Iris pigment epithelial cell (primary cell): ENCODE measurements at places on chromosomes 7 and 10.

DNA sequence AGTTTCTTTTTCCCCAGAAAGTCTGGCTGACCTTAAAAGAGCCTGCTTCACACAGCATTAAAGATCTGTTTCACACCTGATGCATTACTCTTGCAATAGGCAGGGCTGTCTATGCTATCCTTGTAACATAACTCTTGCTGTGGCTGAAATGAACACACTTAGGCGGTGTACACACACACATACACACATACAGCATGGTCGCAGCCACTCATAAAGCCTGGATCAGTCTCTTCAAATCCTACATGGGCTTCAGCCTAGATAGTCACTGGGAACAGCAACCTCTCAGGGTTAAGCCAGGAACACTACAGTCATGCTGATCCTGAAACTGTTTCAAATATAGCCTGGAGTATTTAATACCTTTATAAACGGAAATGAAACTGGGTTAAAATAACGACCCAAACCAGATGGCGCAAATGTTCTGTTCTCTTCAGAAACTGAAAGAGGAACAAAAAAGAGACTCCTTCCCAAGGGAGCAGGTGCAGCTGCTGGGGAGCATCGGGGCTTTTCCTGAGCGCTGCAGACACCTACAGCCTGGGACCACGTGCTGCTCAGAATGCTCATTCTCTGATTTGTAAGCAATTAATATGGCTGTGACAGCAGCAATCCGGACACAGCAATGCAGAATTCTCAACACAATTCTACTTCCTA lies 61.0 kb upstream of the SFMBT2 start:
- DNase-seq, result no peak

GRCh38 chr10:67603701-67604100 lies 92.3 kb downstream of the CTNNA3 start:
- peak; percentile 42 for DNase-seq

DNA sequence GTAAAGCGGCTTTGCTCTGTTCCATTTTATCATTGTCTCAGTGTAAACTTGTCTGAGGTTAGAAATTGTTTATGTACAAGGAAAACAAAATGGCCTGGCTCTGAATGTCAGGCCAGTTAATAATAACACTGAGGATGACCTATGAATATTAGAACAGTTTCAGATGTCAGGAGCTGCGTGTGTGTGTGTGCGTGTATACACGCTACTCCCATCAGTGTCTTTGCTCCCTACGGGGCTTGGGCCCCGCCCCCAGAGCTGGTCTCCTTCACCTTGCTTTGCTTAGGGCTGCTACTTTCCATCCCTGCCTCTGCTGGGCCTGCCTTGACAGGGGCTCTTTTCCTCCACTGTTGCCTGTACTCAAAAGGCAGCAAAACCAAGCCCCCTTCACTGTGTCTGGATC lies 142.3 kb upstream of the BET1 start:
- peak; percentile 72 for DNase-seq

DNA sequence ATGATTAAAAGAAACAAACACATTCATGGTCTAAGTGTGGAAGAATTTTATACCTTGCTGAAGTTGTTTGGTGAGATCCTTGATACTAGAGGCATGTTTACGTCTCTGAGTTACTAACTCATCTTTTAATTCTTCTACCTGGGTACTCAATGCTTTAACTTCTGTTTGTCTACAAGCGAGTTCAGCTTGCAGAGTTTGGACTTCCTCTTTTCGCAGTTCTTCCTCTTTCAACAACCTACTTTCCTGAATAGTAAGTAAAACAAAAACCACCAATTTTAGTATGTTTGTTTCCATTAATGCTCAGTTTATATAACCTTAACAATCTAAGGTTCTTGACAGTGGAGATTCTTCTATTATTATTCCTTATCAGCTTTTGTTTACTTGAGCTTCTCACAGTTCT lies 42.9 kb downstream of the CCDC186 start:
- no peak for DNase-seq

- peak; percentile 63 for DNase-seq
Measured at GRCh38 chr10:86857128-86857721, 100.2 kb downstream of the MMRN2 start.

GRCh38 chr10:106499448-106499847 lies 665.1 kb downstream of the SORCS1 start:
- DNase-seq, result no peak
